ENCODE measurements at places on chromosomes 5 and 9.

DNA sequence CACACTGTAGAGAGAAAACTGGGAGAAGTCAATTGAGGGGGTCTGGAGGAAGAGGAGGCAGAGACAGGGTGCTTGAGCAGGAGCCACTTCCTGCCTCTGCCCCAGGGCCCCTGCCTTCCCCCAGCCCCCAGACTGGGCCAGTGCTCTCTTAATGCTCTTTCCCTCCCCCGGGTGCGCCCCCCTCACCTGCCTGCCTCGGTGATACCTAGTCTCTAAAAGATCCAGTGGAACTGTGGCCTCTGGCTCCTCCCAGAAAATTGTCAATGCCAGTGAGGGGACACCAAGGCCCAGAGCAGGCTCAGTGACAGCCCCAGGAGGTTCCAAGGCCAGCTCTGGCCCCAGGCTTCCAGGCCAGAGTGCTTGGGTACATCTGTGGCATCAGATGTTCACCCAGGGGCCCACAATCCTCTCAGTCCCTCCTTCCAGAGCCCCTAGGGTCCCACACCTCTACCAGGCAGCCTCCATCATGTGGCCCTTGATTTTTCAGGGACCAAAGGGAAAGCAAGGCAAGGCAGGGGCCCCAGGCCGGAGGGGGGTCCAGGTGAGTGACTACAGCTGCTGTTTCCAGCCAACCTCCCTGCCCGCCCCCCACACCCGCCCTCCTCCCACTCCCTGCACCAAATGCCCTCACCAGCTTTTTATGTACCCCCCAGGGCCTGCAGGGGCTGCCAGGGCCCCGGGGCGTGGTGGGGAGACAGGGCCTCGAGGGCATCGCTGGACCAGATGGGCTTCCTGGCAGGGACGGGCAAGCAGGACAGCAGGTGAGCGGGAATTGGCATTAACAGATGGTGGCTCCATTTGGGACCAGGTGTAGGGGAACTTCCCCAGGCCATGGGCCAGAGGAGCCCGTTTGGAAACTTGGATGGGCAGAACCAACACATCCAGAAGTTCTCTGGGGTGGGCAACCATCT lies 33.1 kb upstream of the ORM1 start:
- no peak overlapping the region for H3K4me3 ChIP-seq
- 0 out of 2 replicates have a peak, but pooled peaks cover 1% of the 10 kb centered on the region for H3K27me3 ChIP-seq
- H3K36me3 ChIP-seq, result peaks cover 43% of the 10 kb centered on the region
- H3K27ac ChIP-seq, result no peak overlapping the region

GRCh38 chr9:111356481-111357244 lies 26.6 kb upstream of the OR2K2 start:
- peaks cover 23% of the 10 kb centered on the region for H3K4me1 ChIP-seq
- peaks cover 2% of the 10 kb centered on the region for H3K27me3 ChIP-seq
- H3K27ac ChIP-seq, result peak overlapping the region; percentile 68
- H3K36me3 ChIP-seq, result peaks cover 19% of the 10 kb centered on the region
- DNase-seq, result peak; percentile 72
- H3K4me3 ChIP-seq, result peak overlapping the region; percentile 83

DNA sequence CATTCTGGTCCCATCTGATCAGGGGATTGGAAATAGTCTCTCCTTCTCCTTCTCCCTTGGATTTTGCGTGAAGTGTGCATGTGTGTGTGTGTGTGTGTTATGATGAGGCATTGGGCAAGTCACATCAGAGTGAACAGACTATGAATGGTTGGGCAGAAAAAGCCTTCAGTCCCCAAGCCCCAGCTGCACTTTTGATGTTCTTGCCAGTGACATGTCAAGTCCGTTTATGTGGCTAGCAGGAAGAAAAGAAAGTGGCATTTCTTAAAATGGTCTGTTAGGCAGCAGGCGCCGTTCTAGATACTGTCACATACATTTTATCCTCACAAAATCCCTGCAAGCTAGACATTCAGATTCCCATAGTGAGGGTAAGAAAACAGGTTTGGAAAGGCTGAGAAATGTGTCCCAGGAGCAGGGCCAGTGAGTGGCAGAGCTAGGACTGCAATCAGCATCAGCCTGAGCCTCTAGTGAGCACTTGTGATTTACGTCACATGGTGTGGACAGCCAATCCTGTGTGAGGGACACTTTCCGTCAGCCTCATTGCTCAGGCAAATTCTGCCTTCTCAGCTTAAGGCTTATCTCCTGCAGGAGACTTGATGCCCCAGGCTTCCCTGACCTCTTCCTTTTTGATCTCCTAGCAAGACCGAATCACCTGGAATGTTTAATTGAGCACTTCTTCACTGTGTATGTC lies 60.4 kb downstream of the GLRA1 start:
- no peaks in the 10 kb centered on the region for H3K4me1 ChIP-seq
- no peak overlapping the region for H3K27ac ChIP-seq
- H3K27me3 ChIP-seq, result peaks cover 1% of the 10 kb centered on the region
- H3K36me3 ChIP-seq, result no peaks in the 10 kb centered on the region

GRCh38 chr9:20343325-20343724 lies 279.0 kb downstream of the MLLT3 start:
- H3K27ac ChIP-seq, result no peak overlapping the region
- no peak overlapping the region for H3K4me3 ChIP-seq
- H3K36me3 ChIP-seq, result no peaks in the 10 kb centered on the region
- H3K4me1 ChIP-seq, result no peaks in the 10 kb centered on the region
- H3K27me3 ChIP-seq, result peaks cover 9% of the 10 kb centered on the region

GRCh38 chr5:143491646-143492045 lies 88.2 kb upstream of the NR3C1 start:
- H3K36me3 ChIP-seq, result no peaks in the 10 kb centered on the region
- H3K4me3 ChIP-seq, result no peak overlapping the region
- H3K27ac ChIP-seq, result no peak overlapping the region
- no peak for DNase-seq
- peaks cover 31% of the 10 kb centered on the region for H3K4me1 ChIP-seq
- H3K27me3 ChIP-seq, result no peaks in the 10 kb centered on the region

DNA sequence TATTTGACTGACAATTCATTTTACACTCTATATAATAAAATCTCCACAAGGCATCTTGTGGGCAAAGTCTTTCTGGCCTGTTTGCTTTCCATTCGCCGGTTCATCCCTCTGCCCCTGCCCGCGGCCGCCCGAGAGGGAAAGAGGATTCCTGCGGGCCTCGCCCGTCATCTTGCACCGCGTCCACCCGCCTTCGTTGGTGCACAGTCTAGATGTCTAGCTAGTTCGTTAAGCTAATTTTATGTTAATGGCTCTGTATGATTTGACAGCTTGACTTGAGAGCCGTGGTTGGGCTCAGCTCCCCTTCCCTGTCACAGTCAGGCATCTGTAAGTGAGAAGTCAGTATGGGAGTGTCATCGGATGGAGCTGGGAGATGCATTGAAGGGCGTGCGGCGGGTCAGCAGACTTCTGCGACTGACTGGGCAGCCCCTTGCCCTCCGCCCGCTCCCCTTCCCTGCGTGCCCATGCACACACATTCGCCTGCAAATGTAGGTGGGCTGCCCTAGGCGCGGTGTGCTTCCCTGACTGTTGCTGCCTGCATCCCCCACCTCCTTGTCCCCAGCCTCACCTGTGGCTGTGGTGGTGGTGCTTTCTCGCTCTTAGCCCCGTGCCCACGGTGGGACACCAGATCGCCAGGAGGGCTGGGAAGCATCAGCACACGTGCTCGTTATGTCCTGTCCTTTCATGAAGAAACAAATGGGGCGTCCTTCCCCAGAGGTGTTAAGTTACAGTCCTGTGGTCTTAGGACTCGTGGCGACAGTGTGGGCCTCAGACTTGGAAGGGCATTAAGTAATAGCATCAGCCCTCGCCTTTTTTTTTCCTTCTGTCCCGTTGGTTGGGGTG lies 25.9 kb upstream of the PRDM12 start:
- peaks cover 23% of the 10 kb centered on the region for H3K36me3 ChIP-seq
- no peak overlapping the region for H3K27ac ChIP-seq
- no peaks in the 10 kb centered on the region for H3K4me1 ChIP-seq
- H3K27me3 ChIP-seq, result peaks cover 5% of the 10 kb centered on the region

DNA sequence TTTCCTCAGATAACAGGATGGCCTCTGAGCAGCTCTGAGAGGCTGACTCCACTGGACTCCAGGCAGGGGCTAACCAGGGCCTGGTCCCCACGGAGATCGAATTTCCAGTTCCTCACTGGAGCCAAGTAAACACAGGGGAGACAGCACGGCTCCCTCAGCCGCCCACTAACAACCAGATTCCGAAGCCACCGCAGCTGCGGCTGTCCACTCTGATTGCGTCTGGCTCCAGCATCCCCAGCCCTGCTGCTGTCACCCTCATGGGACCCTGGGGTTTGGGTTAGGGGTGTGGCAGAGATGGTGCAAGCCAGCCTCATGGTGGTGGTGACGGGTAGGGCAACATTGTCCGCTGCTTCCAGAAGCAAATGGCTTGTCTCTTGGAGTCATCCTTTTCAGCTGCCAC lies 172.6 kb downstream of the RGS3 start:
- peaks cover 33% of the 10 kb centered on the region for H3K4me1 ChIP-seq
- DNase-seq, result no peak
- no peaks in the 10 kb centered on the region for H3K36me3 ChIP-seq
- peaks cover 20% of the 10 kb centered on the region for H3K27me3 ChIP-seq
- H3K27ac ChIP-seq, result no peak overlapping the region
